GM10248 (cell line): ENCODE measurements at places on chromosomes 5 and 9.

DNA sequence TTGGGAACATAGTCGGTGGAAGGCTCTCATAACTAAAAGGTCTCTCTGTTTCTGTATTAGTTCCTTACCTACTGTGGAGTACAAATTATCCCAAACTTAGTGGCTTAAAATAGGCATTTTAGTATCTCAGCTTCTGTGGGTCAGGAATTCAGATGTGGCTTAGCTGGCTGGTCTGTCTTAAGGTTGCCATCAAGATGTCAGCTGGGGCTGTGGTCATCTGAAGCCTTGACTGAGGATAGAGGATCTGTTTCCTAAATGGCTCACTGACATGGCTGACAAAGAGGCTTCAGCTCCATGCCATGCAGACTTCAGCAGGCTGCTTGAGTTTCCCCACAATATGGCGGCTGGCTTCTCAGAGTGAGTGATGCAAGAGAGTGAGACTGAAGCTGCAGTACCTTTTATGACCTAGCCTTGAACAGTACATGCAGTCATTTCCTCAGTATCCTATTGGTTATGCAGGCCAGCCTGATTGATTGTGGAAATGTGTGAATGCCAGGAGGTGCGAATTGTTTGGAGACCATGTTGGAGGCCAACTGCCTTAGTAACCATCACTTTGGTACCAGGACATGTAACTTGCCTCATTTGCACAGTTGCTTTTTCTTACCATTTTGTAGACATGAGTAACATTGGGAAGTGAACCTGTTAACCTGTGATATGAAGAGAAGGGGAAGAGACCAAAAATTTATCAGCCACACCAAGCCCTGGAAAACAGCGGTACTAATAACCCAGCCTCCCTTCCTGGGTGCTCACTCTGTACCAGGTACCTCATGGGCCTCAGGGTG is 152.8 kb upstream of the IER5L start:
- no peak for DNase-seq

GRCh38 chr5:64836190-64836755 is 67.5 kb downstream of the CWC27 start:
- DNase-seq = no peak

DNA sequence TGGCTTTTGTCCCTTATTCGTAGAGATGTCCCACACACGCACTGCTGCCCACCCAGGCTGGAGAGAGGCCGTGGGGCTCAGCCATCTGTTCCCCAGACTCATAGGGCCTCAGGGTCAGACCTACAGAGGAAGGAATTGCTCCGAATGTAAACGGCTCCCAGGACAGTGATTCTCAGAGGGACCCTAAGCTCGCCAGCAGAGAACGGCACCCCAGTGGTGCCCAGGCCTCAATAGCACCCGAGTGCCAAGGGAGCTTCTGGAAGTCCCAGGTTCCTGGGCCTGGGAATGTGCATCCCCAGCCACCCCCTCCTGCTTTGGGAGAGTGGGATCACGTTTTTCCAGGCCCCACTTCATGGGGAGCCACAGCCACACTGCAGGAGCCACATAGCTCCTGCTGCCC is 32.9 kb upstream of the CNOT6 start:
- no peak for DNase-seq

DNA sequence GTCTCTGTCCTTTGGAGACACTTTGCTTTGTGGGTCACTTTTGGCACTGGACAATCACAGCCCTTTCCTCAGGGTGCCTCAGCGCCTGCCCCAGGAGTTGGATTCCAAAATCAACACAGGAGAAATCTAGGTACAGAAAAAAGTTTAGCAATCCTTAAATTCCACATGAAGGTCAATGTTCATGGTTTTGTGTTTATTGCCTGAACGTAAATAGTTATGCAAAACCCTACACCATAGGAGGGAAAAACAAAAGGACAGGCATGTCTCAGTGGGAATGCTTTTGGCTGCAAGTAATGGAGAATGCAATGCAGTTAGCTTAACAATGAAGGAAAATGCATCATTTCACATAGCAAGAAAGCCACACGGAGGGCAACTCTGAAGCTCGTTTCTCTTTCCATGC is 6.5 kb upstream of the HMCN2 start:
- DNase-seq = no peak

GRCh38 chr5:159826351-159827214 is 89.7 kb upstream of the ADRA1B start:
- peak; percentile 22 for DNase-seq

- no peak for DNase-seq
Measured at GRCh38 chr9:89309608-89310474, 1.2 kb upstream of the CKS2 start.

DNA sequence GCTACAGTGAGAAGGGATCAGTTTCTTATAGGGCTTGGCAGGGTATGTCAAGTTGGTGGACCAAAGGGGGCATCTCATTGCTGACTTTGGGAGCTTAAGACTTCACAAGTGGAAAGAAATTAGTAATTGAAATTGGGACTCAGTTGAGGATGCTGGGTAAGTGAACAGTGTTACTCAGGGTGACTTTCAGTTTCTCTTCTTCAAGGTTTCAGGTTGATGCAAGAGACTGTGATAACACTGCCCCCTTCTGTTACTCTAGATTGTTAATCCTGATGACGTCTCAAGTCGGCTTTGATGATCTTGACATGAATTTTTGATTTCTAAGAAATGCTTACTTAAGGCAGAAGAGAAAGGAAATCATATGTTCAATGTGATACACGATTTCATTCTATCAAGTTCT is 21.3 kb downstream of the KCTD16 start:
- peak; percentile 75 for DNase-seq

- DNase-seq = no peak
Measured at GRCh38 chr5:55758231-55758630, 20.4 kb downstream of the DDX4 start.

DNA sequence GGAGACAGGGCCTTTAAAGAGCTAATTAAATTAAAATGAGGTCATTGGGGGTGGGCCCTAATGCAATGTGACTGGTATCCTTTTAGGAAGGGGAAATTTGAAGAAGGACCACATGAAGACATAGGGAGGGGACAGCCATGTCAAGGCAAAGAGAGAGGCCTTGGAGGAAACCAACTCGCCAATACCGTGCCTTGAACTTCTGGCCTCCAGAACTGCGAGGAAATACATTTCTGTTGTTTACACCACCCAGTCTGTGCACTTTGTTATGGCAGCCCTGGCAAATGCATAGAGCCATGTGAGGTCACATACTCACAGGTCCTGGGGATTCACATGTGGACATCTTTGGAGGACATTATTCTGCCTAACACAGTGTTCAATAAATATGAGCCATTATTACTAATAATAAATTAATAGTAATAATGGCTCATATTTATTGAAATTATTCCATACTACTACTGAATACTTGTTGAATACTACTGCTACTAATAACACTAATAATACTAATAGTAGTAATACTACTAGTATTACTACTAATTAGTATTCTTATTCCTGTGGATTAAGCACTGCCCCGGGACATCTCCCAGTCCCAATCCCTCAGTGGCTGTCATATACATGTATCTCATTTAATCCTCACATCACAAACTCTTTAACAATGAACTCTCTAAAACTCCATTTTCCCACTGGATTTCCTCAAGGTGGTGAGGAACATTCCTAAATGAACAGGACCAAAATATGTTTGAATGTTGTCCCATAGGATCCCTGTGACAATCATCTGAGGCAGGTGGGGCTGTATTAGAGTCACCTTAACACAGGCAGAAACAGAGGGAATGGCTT is 8.4 kb downstream of the TRAF1 start:
- no peak for DNase-seq

GRCh38 chr9:22008717-22009505 is at the start of gene CDKN2B:
Gene CDKN2B, minus strand, starts transcription at chr9:22009305. Its CDS starts 352 bp downstream, at chr9:22008953.
- DNase-seq = peak; percentile 91

DNA sequence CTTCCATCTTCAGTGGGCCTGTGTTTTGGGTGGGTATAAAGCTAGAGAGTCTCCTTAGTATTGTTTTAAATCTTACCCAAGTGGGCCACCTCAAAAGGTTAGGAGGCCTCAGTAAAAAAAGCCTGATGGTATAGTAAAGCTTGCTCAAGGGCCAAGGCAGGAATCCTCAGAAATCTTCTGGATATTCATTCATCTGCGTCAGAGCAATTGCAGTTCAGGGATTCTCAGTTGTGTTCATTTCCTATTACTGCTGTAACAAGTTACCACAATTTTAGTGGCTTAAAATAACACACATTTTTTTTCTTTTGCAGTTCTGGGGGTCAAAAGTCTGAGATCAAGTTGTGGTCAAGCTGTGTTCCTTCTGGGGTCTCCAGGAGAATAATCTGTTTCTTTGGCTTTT is 985.5 kb downstream of the TLE4 start:
- no peak for DNase-seq

- no peak for DNase-seq
Measured at GRCh38 chr9:98091735-98092612, 27.0 kb downstream of the TRIM14 start.

- peak; percentile 28 for DNase-seq
Measured at GRCh38 chr5:108521841-108522506, 140.1 kb upstream of the FBXL17 start.

DNA sequence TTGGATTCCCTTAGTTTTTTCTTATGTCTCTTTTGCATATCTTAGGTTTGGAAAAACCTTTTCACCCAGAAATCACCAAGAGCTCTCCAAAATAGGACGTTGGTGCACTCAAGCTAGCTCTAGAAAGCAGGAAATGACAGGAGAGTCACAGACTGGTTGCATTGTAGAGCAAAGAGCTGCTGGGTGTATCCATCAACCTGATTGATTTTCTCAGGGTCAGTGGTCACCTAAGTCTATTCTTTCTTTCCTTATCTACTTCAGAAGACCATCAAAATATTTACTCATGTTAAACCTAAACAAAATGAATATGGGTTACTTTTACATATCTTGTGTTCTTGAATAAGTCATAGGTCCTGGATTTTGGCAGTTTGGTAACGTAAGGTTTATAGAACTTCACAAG is 14.9 kb downstream of the SLC26A2 start:
- no peak for DNase-seq

DNA sequence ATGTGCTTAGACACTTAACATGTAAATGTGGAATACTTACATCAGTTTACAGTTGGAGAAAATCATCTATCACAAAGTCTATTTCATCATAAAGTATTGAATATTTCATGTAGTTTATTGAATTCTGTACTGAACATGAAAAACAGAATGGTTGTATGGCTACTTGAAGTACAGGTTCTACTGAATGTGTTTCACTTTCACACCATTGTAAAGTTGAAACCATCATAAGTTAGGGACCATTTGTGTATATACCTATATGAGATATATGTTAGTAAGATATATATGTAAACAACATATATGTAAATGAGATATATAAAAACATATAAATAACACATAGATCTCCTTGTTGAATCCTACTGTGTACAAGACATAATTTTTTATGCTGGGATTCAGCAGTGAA is 63.0 kb upstream of the TAF11L2 start:
- DNase-seq = no peak

- peak; percentile 26 for DNase-seq
Measured at GRCh38 chr9:16058131-16058549, 505.3 kb downstream of the CCDC171 start.

DNA sequence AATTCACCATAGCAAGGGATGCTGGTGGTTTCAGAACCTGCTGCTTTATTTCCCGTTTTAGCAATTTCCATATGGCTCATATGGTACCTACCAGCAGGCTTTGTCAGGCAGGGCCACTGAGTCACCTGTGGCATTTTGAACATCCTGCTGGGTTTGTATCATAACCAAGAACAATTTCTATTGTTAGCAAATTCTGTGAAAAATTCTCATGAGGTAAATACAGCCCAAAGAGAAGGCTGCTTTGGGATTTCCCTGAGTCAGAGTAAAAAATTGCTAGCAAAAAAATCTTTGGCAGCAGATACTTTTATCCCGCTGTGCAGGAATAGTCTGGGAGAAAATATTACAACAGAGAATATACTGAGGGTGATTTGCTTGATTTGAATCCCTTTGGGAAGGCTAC is 52.7 kb downstream of the PRR16 start:
- DNase-seq = no peak

GRCh38 chr5:51466214-51466613 is 83.0 kb downstream of the ISL1 start:
- no peak for DNase-seq

GRCh38 chr5:54556141-54556540 is 38.6 kb downstream of the SNX18 start:
- DNase-seq = no peak

- DNase-seq = no peak
Measured at GRCh38 chr5:37847978-37848425, 8.2 kb upstream of the GDNF start.

GRCh38 chr5:79122973-79123372 is 11.4 kb downstream of the BHMT start:
- DNase-seq = no peak
